ENCODE measurements at places on chromosomes 16 and 17.
A peak's percentile ranks its signal among the peaks of the same experiment; 100 is the strongest.

DNA sequence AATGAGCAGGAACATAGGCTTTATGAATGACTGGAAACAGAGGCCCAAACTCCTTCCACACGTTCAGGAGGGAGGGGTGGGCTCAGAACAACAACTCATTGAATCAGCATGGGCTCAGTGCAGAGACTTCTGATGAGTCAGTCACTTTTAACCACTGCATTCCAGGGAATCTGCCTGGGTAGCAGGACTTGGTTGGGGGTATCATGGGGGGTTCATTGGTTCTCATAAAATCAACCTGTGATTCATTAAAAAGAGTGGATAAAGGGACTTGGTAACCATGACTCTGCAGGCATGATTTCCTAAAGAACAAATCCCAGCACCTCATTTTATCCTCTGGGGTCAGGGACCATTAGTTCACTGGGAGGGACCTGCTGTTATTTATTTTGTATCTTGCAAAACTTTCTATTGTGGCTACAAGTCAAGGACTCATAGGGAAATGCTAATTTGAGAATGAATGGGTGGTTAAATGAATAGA lies 13.8 kb downstream of the ITGB3 start:
- DNase-seq = no peak

DNA sequence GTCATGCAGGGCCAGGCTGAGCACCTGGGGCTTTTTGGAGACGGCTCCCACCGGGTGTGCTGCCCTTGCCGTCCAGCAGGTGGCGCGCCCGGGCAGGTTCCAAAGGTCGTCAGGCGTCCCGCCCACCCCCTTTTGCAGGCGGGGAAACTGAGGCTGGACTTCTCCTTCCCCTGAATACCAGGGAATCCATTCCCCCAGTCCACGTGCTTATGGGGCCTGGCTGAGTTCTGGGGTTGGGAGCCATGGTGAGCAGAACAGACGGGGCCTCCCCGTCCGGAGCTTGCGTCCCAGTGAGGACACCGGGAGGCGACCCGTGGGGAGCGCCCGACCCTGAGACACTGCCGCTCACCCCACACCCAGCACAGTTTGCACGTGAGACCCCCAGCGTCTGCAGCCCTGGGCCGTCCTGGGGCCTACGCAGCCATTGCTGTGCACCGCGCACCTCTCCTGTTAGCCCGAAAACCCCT lies 51.8 kb upstream of the JPH3 start:
- DNase-seq = peak; percentile 56

GRCh38 chr16:10812312-10813098 lies 6.1 kb downstream of the TVP23A start:
- DNase-seq = peak; percentile 78

- DNase-seq = no peak
Observed at GRCh38 chr16:65531475-65531874, 409.6 kb upstream of the CDH11 start.

DNA sequence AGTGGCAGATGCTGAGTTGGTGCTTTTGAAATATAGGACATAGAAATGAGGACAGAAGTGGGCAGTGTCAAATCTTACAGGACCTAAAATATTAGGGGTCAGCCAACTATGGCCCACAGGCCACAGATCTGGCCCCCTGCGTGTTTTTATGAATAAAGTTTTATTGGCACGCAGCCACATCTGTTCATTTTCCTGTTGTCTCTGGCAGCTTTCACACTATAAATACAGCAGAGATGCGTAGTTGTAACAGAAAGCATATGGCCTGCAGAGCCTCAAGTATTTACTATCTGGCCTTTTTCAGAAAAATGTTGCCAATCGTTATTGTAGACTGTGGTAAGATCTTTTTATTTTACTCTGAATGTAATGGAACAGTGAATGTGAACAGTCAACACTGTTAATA lies 82.8 kb downstream of the ABCC6 start:
- DNase-seq = no peak

GRCh38 chr16:79946252-79946651 lies 345.7 kb upstream of the MAF start:
- DNase-seq = no peak

- DNase-seq = no peak
Observed at GRCh38 chr16:73361061-73361460, 313.1 kb upstream of the ZFHX3 start.

- no peak for DNase-seq
Observed at GRCh38 chr17:19508577-19508867, 25.1 kb upstream of the SLC47A1 start.

- DNase-seq = no peak
Observed at GRCh38 chr17:83177611-83178532, 98.5 kb downstream of the METRNL start.

DNA sequence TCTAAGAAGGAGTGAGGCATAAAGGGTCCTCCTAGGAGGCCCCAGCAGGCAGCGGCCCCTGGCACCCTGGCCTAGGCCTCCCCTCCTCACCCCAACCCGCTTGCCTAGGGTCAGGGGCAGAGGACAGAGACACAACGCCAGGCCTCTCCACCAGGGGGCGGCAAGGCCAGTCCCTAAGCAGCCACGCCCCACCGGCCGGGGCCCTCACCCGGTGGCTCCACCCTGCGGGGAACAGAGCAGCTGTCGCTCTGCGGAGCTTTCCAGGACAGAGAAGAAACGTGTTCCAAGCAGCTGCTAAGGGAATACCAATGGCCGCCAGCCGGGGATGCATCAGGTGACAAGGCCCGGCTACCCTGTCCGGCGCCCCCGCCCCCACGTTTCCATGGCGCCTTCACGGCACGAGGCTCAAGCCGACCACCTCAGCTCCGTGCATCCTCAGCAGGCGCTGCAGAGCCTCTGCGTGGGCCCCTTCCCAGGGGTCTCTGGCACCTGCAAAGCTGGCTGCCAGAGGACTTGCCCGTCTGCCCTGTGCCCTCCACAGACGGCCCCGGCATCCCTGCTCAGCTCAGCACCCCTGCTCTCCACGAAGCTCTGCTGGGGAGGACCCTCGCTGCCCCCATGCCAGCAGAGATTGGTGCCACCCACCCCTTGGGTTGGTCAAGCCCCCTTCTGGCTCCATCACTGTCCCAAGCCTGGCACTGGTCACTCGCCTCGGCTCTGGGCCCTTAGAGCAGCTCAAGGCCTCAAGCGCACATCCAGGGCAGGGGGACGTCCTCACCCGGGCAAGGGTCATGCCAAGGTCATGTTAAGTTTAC lies 5.6 kb downstream of the ZNF598 start:
- peak; percentile 93 for DNase-seq

- DNase-seq = no peak
Observed at GRCh38 chr16:65377195-65377594, 255.3 kb upstream of the CDH11 start.

DNA sequence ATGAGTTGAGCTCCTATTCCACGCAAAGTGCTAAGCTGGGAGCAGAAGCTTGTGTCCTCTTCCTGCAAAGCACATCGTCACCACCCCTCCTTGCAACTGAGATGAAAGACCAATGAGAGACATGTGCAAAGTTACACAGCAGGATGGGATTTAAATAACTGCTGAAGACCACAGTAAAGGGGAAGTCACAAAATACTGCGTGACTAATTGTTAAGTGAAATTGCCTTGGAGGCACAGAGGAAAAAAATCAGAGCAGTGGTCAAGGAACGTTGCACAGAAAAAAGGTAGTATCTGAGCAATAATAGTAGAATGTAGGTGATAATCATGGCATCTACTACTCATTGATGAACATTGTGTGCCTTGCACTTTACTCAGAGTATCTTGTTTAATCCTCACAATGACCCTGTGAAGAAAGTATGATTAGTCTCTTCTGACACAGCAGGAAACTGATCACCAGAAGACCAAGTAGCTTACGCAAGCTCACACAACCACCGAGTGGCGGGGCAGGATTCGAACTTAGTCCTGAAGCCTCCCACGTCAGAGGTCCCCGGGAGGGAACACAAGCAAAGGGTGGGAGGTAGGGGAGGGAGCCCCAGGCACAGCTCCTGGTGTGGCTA lies 15.4 kb upstream of the MYO18A start:
- DNase-seq = no peak

GRCh38 chr17:37731056-37731455 lies 13.8 kb downstream of the HNF1B start:
- DNase-seq = no peak

- DNase-seq = peak; percentile 66
Observed at GRCh38 chr17:47735536-47736011, 2.5 kb downstream of the TBX21 start.

GRCh38 chr16:89084411-89084810 lies 9.2 kb upstream of the ACSF3 start:
- DNase-seq = no peak

- DNase-seq = no peak
Observed at GRCh38 chr17:8326511-8327302, 12.9 kb upstream of the ODF4 start.

DNA sequence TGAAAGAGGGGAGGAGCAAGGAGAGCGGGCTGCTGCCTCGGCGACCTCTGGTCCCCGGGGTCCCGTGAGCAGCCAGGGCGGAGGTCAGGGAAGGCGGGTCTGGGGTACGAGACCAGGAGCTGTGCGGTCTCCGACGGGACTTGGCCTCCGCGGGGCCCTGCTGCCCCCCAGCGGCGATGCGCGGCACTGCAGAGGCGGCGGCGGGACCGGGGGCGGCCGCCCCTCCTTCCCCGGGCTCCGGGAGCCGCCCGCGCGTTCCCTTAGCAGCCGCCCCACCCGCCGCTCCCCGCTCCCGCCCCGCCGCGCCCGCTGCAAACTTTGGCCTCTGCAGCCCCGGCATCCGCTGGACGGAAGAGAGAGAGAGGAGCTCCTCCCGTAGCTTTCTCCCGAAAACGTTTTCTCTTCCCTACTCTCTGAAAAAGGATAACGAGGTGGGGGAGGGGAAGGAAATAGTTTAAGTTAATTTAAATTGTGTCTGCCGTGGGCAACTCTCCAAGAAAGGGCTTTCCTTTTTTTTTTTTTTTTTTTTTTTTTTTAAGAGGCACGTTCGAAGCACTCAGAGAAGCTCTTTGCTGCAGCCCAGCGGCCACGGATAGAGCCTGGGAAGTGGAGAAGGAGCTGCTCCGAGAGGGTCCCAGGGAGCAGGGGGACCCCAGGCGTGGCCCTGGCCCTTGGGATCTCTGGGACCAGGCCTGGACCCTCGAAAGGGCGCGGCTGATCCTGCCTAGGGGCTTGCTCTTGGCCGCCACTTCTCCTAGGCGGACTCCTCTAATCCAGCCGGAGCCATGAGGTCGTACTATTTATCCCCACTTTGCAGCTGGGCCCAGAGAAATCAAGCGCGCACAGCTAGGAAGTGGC lies 43.2 kb downstream of the C16orf82 start:
- peak; percentile 76 for DNase-seq

DNA sequence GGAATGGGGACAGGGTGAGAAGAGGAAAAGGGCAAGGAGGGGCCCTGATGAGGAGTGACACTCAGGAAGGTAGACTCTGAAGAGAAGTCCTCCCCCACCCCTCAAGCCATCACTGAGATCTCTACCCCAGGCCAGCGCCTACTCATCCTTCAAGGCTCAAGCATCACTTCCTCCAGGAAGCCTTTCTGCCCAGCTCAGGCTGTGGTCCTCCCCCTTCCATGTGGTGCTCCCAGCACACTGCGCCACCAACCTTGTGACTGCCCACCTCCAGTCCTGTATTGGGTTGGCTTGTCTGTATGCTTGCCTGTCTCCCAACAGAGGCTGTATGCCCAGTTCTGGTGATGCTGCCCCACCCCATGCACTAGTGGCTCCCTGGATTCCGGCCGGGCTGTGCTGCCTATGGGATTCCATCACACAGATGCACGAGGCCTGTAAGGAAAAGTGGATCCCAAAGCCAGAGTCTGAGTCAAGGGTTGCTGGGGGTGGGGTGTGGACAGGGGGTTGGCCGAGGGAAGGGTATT lies 19.8 kb upstream of the ZFP90 start:
- DNase-seq = no peak

DNA sequence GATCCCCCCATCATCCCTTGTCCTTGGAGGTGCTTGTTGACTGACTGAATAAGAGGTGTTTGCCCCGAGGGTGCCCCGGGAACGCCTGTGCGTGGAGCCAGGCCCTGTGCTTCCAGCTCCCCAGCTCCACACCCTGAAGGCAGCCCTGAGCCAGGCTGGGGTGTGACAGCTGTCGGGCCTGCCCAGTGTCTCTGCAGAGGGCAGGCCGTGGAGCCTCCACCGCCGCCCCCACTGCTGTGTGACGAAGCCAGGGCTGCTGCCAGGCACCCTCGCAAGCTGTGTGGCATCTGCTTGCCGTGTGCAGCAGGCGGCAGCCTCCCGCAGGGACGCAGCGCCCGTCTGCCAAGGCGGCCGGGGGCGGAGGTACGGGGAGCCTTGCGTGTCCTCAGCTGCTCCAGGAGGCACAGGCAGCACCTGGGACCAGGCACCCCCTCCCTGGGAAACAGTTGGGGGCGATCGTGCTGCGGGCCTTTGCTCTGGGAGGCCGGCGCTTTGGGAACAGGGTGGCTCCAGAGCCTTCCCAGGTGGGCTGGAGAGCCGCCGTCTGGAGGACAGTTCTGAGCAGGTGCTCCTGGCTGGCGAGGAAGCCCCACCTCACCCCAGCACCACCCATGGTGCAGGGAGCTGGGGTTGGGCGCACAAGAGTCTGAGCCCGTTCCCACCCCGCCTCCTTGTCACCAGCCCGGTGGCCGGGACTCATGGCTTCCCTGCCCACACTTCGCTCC lies 26.6 kb downstream of the GSE1 start:
- DNase-seq = no peak

DNA sequence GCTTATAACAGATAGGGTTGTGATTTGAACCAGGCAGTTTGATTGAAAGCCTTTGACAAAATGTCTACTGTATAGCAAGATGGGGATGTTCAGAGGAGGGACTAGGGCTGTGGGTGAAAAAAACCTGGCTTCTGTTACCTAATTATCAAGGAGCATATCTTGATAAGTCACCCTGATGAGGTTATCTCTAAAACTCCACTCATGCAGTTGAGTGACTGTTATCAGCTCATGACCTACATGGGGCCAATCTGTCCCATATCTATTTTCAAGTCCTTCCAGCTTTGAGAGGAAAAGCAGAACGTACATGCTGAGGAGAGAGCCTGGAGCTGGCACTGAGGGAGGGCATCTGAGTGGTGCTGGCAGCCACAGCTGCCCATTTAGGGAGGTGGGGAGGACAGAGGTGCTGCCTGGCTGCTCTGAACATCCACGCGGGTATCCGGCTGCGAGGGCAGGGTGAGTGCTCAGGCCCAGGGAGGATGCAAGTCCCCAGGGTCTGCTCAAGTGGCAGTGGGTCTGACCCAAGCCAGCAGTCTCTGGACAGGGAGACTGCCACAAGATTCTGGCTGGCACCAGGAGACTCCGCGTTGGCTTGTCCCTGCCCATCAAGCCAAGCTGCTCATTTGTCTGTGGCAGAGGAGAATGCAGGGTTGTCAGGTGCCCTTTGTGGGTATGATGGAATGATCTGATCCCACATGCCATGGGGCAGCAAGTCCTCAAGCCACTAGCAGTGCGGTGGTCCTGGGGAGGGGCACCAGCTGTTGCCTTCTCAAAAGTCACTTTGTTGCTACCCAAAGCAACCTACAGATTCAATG lies 29.2 kb downstream of the ATPAF2 start:
- no peak for DNase-seq
